ENCODE measurements at places on chromosomes 7 and 10.

GRCh38 chr7:47689558-47689957 is 107.6 kb upstream of the TNS3 start:
- DNase-seq = no peak

DNA sequence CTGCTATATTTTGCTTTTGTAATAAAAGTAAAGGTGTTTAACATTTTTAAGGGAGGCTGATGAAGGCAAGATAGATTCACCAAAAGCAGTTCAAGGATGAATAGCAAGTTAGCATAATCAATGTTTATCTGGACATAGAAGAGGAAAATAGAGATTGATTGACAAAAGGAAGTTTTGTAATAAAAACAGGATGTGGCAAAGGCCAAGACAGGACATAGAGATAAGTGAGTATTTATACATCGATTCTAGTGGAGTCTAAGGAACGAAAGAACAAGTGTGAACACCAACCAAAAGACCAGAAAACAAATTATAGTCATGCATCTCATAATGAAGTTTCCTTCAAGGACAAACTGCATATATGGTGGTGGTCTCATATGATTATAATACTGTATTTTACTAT is 123.8 kb downstream of the CCDC71L start:
- DNase-seq = no peak

GRCh38 chr10:45279682-45280081 is 35.7 kb downstream of the OR13A1 start:
- no peak for DNase-seq

GRCh38 chr7:30787486-30787885 is 16.3 kb downstream of the MINDY4 start:
- no peak for DNase-seq

DNA sequence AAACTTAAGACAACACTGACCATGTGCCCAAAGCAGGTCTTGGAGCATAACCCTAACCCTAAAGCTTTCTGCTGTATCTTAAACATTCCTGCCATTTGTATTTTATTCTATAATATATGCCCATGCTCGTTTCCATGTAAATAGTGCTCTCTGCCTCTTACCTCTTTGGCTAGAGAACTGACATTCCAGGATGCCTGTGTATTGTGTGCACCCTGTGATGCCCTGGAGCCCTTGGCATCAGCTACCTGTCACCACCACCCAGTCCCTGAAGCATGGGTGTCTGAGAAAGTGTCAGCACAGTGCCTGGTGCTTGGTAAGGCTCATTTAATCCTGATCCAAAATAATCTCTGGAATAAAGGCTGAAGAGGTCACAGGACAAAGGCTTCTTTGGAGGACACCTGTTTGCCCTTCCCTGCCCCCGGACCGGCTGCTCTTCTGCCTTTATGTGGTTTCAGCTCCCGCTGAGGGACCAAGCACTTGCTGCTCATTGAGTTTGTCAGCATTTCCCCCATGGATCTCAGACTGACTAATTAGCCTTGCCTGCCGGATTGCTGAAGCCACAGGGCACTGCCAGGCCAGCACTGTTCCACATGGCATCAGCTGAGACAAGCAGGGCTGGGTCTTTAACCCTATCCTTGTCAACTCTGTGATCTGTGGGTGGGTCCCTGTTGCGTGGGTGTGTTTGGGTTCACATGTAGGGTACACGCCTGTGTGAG is 139.1 kb upstream of the SORCS3 start:
- DNase-seq = no peak

DNA sequence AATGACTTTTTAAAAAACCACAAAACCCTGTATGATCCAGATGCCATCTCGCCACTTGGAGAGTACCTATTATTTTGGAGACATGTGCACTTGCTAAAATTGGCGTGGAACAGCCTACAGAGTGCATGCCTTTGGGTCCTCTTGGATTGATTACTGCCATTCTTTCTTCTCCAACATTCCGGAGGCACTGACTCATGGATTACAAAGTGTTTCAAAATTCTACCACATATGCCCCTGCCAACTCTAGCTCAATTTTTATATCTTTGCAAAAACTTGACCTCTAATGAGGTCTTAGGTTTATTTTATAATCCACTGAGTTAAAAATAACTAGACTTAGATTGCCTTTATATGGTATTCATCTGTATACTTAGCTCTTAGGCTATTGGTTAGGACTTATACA is 55.8 kb upstream of the KIF5B start:
- no peak for DNase-seq

DNA sequence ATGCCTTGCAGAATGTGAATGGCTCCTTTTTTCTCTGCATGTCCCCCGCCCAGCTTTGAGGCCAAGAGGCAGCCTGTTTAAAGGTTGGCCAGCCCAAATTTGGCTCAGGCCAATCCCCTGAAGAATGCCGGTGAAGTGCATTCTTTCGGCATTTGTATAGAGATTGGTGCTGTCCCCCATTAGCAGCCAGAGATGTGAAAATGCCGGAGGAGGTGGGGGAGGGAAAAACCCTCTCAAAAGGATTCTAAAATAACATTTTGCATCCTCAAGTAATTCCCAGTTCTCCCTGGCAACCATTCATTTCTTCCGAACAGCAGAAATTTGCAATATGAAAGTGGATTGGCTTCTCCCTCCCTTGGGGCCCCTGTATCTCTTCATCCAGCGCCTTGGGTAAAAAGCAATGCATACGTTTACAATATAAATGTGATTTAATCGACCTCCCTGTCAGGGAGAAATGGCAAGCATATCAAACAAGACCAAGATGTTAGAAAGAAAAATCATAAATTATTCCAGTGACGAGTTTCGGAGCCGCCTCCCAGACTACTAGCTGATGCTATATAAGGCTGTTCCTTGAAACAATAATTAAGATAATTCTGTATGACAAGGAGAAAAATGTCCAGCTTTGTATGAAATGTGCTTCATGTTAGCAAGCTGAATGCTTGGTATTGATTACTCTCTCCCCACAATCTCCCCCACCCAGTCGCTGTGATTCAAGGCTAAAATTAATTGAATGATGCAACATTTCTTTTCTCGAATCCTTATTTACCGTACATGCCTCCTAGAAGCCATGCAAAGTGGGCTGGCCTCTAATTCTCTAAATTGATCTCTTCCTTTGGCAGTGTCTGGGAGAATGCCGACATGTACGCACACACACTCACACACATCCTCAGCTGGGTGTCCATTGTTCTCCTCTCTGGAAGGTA is 323.7 kb downstream of the RPS24 start:
- DNase-seq = peak; percentile 41

GRCh38 chr7:34277016-34277802 is 371.9 kb downstream of the BMPER start:
- DNase-seq = no peak

DNA sequence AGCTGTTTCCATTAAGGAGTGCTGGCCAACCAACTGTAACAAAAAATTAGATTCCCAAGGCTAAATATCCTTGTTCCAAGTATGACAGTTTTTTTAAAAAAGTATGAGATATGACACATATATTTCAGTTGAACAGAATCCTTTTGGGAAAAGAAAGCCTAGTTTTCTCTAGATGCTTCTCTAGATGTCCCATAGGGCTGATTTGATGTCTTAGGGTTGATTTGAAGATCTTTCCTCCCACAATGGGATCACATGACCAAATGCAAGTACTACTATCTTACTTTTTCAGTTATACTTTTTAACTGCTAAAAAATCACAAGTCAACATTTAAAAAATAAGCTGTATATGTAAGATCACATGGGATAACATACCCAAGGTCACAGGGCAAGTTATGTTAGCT is 3.7 kb downstream of the NAMPT start:
- DNase-seq = no peak

GRCh38 chr10:124197371-124198124 is 104.2 kb upstream of the CHST15 start:
- DNase-seq = peak; percentile 13

GRCh38 chr10:114420811-114421485 is 16.6 kb upstream of the AFAP1L2 start:
- DNase-seq = no peak

DNA sequence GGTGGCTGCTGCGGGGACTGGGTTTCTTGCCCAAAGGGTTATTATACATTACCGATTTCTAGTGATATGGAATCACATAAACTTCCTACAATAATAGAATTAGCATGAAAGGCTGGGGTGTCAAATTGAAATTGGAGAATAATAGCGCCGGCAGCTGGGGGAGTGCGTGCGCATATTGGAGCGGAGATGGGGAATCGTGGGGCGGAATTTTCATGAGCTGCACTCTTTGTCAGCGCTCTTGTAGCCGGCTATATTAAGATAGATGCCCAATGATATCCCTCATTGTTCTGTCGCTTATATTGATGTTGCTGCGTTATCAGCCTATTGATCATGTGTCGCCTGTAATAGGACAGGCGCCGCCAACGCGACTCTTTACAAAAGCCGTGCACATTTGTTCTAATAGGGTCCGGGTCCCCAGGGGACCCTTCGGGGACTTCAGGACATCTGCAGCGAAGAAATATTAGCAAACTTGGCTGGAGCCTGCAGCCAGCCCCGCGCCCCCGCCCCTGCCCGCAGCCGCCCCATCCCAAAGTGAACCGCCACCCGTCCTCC is 5.1 kb downstream of the UNCX start:
- no peak for DNase-seq

DNA sequence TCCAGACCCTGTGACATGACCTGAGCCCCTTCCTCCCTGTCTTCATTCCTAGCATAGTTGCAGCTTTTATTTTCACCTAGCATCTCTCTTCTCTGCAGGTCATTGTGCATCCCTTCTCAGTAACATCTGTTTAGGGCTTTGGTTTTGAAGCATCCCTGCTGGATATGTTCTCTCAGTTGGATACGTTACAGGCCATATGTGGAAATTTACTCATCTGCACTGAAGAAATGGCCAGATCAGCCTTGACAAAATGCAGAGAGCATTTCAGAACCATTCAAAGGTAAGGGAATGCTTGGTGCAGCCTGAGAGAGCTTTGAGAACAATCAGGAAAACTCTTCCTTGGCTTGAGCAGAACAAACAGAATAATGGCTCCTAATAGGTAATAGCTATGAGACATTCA is 647.0 kb downstream of the KCNMA1 start:
- DNase-seq = no peak

DNA sequence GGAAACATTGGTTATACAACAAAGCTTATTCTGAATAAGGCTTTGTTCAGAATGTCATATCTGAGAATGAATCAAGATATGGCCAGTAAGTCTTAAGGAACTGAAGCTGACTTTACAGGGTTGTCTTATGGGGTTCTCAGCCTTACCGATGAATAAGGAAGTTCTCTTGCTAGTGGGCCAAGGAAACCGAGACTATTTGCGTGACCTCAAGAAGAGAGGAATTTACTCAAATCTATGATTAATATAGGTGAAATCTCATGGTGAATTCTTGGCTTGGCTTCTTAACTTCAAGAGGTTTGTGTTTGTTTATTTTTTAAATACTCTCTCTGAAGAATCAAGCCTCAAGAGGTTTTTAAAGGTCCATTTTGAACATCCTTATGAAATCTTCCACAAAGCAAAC is 4.7 kb upstream of the MRLN start:
- DNase-seq = no peak

GRCh38 chr7:116443646-116444045 is 55.9 kb upstream of the CAV2 start:
- DNase-seq = no peak

GRCh38 chr7:147804032-147804431 is 786.5 kb upstream of the C7orf33 start:
- no peak for DNase-seq

DNA sequence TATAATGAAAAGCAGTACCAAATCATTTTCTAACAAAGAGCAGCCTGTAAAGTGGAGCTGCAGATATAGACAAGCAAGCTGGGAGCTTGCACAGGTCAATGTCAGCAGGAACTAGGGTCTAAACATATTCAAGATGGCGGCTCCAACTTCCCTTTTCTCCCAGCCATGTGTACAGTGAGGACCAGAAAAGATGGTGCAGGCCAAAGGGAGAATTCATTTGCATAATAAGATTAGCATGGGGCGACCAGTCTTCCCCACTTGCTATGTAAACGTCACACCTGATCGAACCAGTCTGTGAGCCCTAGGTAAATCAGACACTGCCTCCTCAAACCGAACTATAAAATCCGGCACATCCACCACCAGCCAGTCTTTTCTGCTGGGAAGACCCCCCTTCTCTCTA is 4.4 kb upstream of the RAPGEF5 start:
- no peak for DNase-seq

DNA sequence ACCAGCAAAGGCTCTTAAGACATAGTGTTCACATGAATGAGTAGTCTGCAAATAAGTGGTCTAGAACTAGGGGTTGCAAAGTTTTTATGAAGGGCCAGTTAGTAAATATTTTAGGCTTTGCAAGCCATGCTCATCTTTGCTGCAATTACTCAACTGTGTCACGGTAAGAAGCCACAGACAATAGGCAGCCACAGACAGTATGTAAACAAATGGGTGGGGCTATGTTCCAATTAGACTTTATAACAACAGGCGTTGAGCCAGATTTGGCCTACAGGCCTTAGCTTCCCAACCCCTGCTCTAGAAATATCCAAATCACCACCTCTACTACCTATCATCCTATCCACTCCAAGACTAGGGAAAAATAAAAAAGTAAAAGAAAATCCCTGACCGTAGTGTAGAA is 9.2 kb downstream of the IKZF5 start:
- DNase-seq = no peak

DNA sequence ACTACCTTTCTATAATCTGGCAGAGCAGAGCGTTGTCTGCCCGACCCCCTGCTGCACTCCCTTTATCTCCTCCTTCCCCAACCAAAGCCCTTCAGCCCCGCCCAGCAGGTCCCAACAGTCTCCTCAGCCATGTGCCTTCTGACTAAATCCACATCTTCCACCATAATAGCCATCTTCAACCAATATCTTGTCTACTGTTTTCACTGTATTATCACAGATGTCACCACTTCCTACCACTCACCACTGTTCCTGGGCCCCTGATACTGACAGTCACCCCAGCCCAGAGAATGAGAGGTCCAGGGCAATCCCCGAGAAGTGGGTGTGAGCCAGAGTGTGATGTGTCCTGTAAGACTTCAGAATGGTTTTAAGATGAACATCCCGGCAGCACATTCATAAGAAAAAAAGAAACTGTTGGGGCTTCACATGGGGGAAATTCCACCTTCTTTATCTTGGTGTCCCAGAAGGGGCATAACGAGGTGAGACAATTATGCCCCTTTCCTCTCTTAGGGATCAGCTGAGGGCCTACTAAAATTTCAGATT is 25.3 kb downstream of the CCDC6 start:
- no peak for DNase-seq

GRCh38 chr7:85602196-85602595 is 415.3 kb upstream of the SEMA3D start:
- no peak for DNase-seq

- no peak for DNase-seq
These were observed 22.3 kb downstream of the CALML3 start for GRCh38 chr10:5546891-5547680.

GRCh38 chr10:79244841-79245504 is 102.3 kb upstream of the PPIF start:
- DNase-seq = no peak

- no peak for DNase-seq
These were observed 258.8 kb downstream of the CELF2 start for GRCh38 chr10:11276449-11276990.

All from uterus (tissue), 4 donors.